ENCODE measurements at places on chromosomes 2 and 18.

DNA sequence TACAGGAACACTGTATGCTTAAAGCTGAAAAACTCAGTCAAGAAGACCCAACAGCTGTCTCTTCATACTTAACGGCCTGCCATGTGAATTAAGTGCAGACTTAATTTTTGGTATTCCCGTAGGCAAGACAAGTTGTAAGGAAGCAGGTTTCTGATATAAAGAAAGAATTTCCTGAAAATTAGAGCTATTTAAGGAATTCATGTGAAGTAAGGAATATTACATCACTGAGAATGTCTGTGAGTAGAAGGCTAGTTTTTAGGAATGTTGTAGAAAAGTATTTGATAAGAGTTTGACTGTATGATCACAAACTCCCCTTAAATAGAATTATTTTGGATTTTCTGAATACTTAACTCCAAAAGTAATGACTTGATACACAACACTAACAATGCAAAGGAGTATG is 51.0 kb downstream of the WDR33 start:
- DNase-seq: no peak

- no peak for DNase-seq
Measured at GRCh38 chr2:208042041-208042440, 16.7 kb upstream of the PLEKHM3 start.

GRCh38 chr2:73291093-73291460 is 2.3 kb downstream of the EGR4 start:
- DNase-seq: no peak

GRCh38 chr2:66576311-66576560 is 141.3 kb downstream of the MEIS1 start:
- no peak for DNase-seq

DNA sequence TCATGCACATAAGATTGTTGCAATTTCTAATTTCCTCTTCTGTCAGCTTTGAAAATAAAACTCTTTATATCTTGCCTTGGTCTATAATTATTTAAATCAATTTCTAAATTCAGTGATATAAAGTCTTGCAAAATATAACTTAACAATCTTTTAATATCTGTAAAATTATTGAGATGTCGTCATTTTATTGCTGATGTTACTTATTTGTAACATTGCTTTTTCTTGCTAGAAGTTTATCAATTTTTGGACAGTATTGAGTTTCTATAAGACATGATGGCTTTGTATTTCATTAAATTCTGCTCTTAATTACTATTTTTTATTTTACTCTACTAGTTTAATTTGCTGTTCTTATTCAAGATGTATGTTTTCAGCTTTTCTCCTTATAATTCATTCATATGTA is 1036.5 kb downstream of the TMEM182 start:
- no peak for DNase-seq

DNA sequence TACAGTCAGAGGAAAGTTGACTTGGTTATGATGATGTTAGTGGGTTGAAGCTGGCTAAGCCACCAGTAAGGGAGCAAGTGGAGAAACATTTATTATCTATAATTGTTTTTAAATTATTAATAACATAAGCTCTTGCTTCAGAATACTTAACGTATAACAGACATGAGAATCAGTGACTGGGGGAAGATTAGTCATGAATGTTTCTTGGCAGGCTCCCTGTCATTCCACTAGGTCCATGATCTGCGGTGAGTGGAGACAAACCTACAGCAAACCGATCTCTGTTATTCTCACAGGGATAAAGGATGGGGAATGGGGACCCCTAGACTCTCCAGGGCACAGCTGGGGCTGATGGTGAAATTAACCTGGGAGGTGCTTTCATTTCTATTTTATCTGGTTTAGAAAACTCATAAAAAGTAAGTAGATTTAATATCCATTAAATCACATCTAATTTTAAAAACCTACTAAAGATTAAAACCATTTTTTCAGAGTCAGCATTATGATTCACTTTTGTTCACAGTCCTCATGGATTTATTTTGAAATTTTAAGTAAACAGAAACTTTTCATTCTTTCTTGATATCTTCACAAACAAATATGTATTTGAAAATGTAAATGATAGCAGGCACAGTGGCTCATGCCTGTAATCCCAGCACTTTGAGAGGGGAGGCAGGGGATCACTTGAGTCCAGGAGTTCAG is 420.3 kb downstream of the PTPRM start:
- DNase-seq: no peak

GRCh38 chr18:76765649-76766048 is 56.7 kb upstream of the ZNF236 start:
- no peak for DNase-seq

DNA sequence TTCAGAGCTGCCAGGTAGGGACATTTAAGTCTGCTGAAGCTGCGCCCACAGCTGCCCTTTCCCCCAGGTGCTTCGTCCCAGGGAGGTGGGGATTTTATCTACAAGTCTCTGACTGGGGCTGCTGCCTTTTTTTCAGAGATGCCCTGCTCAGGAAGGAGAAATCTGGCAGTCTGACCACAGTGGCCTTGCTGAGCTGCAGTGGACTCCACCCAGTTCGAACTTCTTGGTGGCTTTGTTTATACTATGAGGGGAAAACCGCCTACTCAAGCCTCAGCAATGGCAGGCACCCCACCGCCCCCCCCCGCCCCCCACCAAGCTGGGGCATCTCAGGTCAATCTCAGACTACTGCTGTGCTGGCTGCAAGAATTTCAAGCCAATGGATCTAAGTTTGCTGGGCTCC is 458.1 kb upstream of the RAB12 start:
- DNase-seq: no peak

DNA sequence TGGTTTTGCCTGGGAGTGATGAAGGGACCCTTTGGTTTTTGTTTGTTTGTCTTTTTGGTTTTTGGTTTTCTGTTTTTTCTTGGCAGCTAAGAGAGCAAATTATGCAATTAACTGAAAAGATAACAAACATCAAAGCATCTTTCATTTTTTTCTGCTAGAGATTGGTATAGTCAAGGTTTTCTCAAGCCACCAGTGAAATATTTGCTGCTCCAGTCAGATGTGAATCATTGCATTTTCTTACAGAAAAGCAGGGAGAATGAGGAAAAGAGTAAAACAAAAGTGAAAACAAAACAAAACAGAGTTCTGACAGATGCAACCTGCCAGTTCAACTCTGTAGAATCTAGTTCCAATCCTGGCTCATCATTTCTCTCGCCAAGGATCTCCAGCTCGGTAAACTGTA is 660.7 kb downstream of the DSC3 start:
- no peak for DNase-seq

DNA sequence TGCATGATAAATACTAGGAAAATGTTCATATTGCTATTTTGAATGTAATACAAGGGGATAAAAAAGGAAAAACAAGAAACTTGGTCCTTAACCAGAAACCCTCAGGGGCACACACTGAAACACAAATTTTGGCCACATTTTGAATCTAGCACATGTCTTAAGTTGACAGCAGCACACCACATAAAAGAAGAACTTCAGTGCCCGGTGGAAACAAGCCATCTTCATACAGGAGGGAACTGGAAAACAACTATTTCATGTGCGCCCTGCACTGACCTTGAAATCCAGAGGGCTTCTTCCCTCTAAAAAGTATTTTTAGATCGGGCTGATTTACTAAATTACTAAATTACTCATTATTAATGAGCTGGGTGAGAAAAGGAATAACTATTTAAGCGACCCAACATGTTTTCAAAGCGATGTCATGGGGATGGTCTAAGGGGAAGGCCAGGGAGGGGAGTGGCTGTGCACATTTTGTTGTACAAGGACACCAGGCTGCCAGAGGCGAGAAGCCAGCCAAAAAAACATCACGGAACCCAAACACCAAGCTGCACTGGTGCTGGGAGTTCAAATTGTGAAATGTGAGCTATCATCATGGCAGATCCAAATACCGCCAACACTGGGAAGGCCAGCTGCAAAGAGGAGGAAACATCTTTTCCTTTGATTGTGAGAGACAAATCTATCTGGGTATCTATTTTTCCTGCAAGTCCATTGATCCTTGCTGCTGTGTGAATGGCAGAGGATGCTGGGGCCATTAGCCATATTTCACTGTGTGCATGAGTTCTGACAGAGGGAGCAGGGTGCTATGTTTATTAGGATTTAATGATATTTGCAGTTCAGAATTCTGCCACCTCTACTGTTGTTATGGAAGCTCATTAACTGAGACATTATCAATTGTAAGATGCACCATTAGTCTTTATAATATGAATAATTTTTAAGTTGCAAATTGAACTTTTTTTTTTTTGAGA is 150.7 kb upstream of the LMAN1 start:
- DNase-seq: no peak

- no peak for DNase-seq
Measured at GRCh38 chr2:29871541-29871940, 49.8 kb downstream of the ALK start.

GRCh38 chr2:216163518-216163917 is 54.4 kb downstream of the XRCC5 start:
- no peak for DNase-seq

DNA sequence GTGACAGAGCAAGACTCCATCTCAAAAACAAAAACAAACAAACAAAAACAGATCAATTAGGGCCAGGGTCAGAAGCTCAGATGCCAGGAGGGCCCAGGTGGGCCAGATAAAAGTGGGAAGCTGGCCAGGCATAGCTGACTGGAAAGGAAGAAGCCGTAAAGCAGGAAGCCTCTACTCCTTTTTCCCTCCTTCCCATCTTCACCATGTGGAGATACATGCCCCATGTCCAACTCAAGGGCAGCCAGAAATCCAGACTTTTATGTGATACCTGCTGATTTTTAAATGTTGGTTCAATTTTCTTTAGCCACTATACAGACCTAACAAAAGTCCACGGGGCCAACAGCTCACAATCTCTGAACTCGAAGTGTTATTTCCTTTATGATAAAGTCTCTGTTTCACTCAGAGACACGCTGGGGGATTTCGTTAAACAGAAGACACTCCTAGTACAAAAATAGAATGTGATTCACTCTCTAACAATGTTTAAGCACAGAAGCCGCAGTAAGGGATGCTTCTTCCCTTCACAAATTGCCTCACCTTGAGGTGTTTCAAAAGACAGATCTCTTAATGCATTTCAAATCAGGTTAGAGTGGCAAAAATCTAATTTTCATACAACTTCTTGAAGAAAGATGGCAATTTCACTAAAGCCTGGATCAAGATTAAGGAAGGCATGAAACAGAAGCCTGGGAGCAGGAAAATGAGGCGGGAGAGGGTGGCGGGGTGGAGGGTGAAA is 14.0 kb downstream of the TMEM247 start:
- no peak for DNase-seq

- no peak for DNase-seq
Measured at GRCh38 chr2:187519419-187520120, 34.7 kb downstream of the TFPI start.

DNA sequence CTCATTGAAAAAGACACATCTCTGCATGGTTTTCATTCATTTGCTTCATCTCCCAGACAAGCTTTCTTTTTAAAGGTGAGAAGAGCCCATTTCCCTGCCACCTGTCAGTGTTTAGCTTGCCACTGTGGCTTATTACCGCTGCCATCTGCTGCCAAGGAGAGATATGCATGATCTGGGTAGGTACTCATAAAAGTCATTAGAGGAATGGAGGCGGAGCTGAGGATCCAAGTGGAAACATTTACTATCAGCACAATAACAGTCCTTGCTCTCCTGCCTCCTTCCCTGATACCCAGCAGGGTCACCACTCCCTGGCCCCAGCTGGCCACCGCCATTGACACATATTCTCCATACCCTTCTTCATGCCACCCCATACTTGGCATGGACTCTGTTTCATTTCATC is 390.4 kb downstream of the TSN start:
- no peak for DNase-seq

GRCh38 chr2:230899287-230899686 is 25.8 kb downstream of the GPR55 start:
- no peak for DNase-seq

DNA sequence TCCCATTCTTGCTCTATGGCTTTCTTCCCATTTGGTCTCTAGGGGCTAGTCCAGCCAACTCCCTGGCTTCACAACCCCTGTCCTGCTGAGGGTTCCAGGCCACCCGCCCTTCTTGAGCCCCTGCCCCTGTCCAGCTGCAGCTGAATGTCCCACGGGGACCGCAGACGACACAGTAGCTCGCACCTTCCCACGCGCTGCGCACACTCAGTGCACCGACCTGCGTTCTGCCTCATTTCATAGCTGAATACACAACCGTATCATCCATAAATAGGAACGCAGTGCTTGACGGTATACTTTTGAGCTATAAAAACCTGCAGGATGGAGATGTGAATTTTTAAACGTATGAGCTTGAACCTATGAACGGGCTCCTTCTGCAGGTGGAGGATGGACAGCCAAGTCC is 660.4 kb upstream of the SALL3 start:
- DNase-seq: no peak

- DNase-seq: no peak
Measured at GRCh38 chr18:37364237-37364636, 201.4 kb downstream of the CELF4 start.

- DNase-seq: no peak
Measured at GRCh38 chr18:57003342-57003741, 143.5 kb upstream of the BOD1L2 start.

- DNase-seq: no peak
Measured at GRCh38 chr18:77111449-77111848, 21.1 kb downstream of the MBP start.

DNA sequence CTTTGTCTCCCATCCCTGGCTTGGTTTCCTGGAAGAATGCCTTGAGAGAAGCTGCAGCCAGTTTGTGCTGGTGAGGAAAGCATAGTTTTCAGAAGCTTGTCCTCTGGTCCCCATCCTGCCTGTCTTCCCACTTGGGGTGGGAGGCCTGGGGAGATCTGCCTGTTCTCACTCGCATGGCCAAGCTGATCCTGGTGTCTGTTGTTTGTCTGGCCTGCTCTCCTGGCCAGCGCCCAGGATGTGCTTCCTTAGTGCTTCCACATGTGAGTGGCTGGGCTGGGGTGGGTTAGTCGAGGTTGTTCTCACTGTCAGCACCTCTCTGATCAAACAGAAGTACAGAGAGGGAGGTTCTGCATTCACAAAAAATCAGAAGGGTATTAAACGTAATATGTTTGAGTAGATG is 49.5 kb downstream of the PTPRM start:
- no peak for DNase-seq

GRCh38 chr2:242031481-242032019 is 162.0 kb downstream of the RTP5 start:
- DNase-seq: no peak

DNA sequence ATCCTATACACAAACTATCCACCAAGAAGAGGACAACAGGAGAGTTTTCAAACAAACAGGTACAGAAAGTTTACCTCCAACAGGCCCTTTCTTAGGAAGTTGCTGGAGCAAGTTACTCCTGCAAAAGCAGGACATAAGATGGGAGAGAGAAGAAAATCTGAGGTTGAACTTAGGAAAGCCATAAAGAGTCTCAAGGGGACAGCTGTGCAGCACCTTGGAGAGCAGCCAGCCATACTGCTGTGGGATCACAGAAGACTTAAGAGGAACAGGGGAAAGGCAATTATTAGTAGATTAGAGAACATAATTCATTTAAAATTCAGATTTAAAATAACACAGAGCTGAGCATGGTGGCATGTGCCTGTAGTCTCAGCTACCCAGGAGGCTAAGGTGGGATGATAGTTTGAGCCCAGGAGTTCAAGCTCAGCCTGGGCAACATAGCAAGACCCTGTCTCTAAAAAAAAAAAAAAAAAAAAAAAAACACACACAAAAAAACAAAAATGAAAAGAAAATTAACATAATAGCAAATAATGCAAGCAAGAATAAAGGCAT is 148.1 kb upstream of the SIX3 start:
- peak; percentile 37 for DNase-seq
